ENCODE measurements at places on chromosomes 16 and 17.

GRCh38 chr16:14628806-14629611, 1.1 kb downstream of the PARN start:
- no peak for DNase-seq

DNA sequence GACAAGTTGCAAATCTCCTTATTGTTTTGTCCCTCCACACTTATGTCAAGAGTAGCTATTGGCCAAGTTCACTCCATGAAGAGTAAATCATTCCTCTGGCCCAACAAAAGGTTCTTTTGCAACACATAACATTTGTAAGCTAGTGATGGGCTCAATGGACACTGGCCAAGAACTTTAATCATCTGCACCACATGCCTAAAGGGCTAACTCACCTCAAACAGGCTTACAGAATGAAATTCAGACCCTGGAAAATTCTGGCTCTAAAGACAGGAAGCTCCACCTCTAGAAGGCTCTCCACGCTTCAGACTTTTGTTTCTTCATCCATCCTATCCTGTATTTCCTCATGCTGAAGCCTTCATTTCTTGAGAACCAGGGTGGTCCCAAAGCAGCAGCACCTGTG, 10.9 kb upstream of the ANKFN1 start:
- no peak for DNase-seq

DNA sequence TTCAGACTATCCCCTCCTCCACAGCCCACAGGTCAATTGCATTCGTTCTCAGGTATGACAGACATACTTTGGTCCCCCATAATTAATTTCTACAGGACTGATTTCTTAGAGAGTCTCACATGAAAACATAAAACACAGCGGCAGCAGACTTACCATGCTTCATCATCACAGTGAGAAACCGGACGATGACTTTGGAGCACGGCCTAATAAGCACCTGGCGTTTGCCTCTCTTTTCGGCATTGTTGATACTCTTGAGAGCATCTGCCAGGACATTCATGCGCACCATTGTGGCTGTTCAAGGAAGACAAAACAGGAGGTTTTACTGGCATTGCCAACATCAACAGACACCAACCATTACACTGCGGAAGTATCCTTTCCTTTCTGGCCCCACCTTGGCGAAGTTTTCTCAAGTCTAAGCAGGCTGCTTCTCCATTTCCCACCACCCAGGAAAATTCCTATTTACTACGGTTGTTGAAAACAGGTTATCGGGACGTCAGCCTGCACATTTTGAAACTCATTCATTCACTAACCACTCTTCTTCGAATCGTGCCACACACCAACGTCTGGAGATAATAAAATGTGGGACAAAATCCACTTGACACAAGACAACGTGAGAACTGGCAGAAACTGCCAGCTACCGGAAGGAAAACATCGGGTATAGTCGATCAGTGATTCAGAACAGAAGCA, 1.2 kb downstream of the RPS15A start:
- DNase-seq = no peak

DNA sequence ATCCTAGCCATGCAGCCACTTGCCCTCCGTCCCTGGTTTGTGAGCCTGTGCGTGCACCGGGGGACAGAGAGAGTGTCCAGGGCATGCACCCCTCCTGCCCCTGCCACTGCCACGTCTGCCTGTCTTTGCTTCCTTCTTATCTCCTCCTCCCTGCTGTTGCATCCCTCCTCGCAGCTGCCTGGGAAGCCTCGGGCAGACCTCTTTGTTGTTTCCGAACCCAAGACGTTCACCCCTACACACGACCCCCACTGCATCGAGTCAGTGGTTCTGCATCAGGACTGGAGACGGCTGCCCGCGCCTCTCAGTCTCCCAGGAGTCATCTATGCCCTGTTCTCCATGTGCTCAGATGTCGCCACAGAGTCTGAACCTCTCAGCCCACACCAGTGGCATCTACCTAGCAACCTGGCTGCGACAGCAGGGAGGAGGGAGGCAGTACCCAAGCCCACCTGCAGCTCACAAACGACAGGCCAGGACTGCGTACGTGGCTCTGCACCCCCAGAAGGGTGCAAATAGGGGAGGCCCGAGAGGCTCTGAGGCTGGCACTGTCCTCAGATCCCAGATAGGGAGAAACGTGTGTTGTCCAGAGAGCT, 5.2 kb downstream of the TIMP2 start:
- DNase-seq = no peak

- no peak for DNase-seq
Observed at GRCh38 chr17:1142561-1142971, 37.2 kb downstream of the ABR start.

GRCh38 chr16:62020681-62021080, 15.6 kb downstream of the CDH8 start:
- DNase-seq = no peak

DNA sequence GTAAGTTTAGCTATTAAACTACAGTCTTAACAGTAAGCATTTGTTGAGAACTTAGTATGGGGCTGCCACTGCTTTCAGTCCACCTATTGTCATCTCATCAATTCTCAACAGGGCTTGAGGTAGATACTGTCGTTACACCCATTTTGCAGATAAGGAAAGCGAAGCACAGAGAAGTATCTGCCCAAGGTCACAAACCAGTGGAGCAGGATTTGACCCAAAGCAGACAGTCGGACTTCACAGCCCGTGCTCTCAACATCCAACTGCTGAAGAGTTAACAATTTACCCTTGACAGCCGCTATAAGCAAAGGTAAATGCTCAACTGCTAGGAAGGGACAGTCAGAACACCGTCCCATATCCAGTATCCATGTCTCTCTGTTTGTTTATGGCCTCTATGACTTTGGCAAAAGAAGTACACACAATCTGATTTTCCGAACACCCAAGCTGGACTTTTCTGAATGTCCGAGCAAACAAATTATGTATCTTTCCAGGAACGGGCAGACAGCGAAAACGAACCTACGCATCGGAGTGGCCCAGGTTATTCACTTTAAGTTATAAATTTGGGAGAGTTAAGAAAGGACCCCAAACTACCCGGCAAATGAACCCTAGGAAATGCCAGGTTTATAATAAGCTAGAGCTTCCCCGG, 1.2 kb downstream of the SIAH1 start:
- DNase-seq = no peak

DNA sequence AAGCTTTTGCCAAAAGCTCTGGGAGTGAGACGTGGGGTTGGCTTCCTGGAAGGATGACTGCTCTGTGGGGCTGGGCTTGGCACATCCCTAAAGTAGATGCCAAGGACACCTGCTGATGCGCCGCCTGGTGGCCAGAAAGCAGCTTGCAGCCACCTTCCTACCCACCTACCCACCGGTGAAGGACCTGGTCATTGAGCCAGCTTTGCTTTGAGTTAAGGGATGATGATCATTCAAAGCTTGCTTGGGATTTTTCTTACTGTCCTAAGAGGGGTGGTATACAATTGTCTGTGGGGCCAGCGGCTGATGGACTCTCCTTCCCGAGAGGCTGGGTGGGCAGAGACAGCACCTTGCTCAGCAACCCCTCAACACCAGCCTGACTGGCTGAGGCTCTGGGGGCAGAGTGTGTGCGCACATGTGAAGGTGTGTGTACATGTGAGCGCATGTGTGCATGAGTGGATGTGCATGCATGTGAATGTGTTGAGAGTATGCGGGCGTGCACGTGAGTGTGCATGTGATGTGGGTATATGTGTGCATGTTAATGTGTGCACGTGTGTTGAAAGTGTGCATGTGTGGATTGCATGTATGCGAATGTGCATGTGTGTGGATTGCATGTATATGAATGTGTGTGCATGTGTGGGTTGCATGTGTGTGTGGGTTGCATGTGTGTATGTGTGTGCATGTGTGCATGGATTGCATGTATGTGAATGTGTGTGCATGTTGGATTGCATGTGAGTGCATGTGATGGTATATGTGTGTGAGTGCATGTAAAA, 18.6 kb downstream of the C1QTNF1 start:
- peak; percentile 89 for DNase-seq

- DNase-seq = no peak
Observed at GRCh38 chr16:82835487-82836155, 208.9 kb downstream of the CDH13 start.

DNA sequence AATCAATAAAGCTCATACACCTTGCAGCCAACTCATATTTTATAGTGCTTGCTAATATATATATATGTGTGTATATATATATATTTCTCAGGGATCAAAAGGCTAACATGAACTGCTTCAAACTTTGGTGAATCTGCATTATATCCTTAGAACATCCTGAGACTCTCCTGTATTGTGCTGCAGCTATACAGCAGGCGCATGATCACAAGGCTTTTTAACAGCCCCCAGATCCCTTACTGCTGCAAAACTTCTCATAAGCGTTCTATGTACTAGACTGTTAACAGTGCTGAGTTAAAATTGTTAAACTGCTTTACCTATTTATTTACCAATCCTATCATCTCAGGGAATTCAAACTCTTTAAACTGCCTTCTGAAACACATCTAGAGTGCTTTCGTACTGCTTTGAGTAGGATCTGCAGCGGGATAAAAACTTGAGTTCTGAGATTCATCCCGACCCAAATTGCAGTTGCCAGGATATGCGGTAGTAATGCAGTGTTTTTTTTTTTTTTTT, 1.3 kb downstream of the GPATCH8 start:
- DNase-seq = no peak

DNA sequence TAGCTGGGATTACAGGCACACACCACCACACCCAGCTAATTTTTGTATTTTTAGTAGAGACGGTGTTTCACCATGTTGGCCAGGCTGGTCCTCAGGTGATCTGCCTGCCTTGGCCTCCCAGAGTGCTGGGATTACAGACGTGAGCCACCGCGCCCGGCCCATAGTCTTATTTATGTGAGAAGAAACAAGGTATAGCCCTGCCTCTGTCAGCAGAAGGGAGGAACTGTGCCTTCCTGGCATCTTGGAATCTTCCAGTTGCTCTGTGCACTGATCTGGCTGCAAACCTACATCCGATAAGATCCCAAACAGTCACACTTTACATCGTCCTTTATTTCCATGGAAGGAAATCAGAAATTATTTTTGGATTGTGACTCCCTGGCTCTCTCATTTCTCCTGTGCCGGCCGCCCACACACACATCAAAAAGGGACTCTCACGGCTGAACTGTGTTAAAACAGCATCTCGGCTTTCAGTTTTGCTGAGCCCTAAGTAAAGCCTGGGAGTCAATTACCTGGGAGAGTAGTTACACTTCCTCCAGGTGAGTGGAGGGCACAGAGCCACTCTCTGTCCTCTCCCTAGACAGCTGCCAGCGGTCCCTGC, 23.3 kb downstream of the WIPI1 start:
- DNase-seq = no peak

GRCh38 chr17:28862561-28862960, 7.7 kb downstream of the ERAL1 start:
- no peak for DNase-seq

DNA sequence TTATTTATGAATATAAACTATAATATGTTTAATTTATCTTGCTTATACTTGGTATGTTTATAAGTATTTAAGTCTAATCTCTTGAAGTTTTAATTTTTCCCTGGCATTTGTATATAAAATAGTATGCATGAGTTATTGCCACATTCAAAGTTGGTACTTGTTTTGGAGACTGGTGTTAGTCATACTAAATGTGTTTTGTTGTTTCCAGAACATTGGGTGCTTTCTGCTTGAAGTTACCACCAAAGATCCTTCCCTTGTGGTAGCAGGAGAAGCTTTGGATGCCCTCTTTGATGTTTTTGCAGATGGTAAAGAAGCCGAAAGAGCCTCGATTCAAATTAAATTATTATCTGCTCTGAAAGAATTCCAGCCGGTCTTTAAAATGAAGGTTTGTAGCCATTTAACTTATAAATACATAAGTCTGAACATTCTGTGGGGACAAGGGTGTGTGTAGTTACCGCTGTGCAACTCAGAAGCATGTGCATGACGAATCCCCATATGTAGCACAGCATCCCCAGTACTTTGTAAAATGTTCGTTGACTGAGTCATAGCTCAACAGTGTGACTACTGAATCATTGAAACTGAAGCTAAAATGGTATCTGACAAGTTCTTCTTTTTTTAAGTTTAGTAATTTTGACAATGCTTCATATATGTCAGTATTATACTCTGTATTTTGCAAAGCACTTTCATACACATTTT, 36.4 kb downstream of the HEATR3 start:
- no peak for DNase-seq

GRCh38 chr17:75563063-75563758, 24.4 kb upstream of the MYO15B start:
- DNase-seq = no peak

DNA sequence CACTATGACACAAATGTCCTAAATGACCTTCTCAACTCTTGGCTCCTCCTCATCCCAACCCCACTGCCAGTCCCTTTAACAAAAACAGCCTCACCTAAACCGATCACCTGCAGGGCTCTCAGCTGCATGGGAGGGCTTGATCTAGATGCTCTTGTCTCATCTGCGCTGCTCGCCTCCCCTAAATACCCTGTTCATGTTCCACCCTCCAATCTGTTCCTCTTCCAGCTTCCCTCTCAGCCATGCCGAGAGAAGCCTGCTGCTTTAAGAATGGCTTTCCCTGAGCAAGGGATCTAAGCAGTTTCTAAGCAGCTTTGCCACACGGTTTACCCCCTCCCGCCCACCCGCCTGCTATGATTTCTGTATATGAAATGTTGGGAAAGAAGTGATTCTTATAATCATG, 23.7 kb downstream of the PIPOX start:
- DNase-seq = no peak

DNA sequence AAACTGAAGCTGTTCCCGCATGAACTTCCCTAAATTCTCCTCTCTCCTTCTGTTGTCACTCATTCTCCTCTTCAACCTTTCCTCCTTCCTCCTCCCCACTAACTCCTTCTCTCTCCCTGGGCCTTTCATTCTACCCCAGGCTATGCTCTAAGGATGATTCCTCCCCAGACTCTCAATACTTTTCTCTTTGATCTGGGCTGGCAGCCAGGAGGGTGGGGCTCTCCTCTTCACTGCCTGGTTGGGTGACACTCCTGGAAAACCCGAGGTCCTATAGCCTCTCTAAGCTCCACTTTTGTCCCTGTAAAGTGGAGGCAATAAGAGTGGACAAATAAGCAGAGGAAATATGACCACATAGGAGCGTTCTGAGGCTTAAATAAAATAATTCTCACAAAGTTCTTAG, 46.2 kb downstream of the HSD17B2 start:
- no peak for DNase-seq

DNA sequence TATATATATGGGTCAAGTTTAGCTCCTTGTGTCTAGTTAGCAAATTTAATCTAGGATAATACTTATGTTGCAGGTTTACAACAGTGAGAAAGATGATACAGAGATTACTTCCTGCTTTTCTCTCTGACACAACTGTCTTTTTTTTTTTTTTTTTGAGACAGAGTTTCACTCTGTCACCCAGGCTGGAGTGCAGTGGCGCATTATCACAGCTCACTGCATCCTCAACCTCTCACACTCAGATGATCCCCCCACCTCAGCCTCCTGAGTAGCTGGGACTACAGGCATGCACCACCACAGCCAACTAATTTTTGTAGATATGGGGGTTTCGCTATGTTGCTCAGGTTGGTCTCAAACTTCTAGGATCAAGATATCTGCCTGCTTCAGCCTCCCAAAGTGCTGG, 706.9 kb upstream of the SOX9 start:
- no peak for DNase-seq

- DNase-seq = no peak
Observed at GRCh38 chr16:28875134-28876018, 2.9 kb upstream of the ATP2A1 start.

- peak; percentile 97 for DNase-seq
Observed at GRCh38 chr17:29617125-29617480, 5.6 kb downstream of the CORO6 start.

GRCh38 chr16:50932348-50932935, 190.6 kb downstream of the CYLD start:
- DNase-seq = no peak

GRCh38 chr16:81544261-81544660, 99.7 kb downstream of the CMIP start:
- no peak for DNase-seq

GRCh38 chr16:85018529-85019236, 7.3 kb upstream of the ZDHHC7 start:
- DNase-seq = no peak

- no peak for DNase-seq
Observed at GRCh38 chr17:66841328-66841727, 6.4 kb downstream of the CACNG5 start.

All from activated effector memory CD4-positive, alpha-beta T cell treated with anti-CD3 and anti-CD28 coated beads, Interleukin-2, amount 50 U/mL, for 16 hours (primary cell).